ENCODE measurements at places on chromosomes 16 and 17. TPM values are rescaled to one million over a fixed set of nuclear protein-coding genes. Genes with fewer than 3 reads are reported as not detected.

GRCh38 chr16:2009164-2009711, 383 bp downstream of the ZNF598 start:
- no peak for DNase-seq
- H3K27ac ChIP-seq: peak overlapping the region; percentile 77
- no peaks in the 10 kb centered on the region for H3K36me3 ChIP-seq
- H3K4me3 ChIP-seq: peak overlapping the region; percentile 88

- no peak for DNase-seq
- H3K27ac ChIP-seq: no peak overlapping the region
- peaks cover 61% of the 10 kb centered on the region for H3K36me3 ChIP-seq
- H3K4me1 ChIP-seq: peaks cover 4% of the 10 kb centered on the region
- H3K4me3 ChIP-seq: no peak overlapping the region
These were observed 3.3 kb upstream of the KLHL11 start for GRCh38 chr17:41868568-41868967.

GRCh38 chr16:454397-454940, 29.0 kb downstream of the RAB11FIP3 start:
- H3K4me1 ChIP-seq: no peaks in the 10 kb centered on the region
- H3K4me3 ChIP-seq: no peak overlapping the region
- H3K27me3 ChIP-seq: no peaks in the 10 kb centered on the region
- no peak for DNase-seq

- H3K36me3 ChIP-seq: no peaks in the 10 kb centered on the region
- DNase-seq: no peak
- H3K27me3 ChIP-seq: no peaks in the 10 kb centered on the region
- H3K27ac ChIP-seq: no peak overlapping the region
These were observed 93.4 kb upstream of the TMEM132E start for GRCh38 chr17:34485999-34486398.

DNA sequence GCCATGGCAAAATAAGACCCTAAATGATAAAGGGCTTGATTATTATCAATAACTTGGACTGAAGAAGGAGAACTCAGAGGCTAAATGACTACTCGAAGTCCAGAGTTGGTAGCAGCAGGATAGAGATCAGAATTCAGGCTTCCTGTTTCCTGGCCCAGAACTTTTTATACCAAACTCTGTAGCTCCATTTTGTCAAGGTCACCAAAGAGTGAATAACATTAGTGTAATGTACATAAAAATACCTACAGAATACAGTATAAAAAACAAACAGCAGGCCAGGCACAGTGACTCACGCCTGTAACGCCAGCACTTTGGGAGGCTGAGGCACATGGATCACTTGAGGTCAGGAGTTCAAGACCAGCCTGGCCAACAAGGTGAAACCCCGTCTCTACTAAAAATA, 79.0 kb downstream of the ARHGAP17 start:
- H3K4me1 ChIP-seq: no peaks in the 10 kb centered on the region
- DNase-seq: no peak
- H3K27me3 ChIP-seq: no peaks in the 10 kb centered on the region
- no peak overlapping the region for H3K27ac ChIP-seq

DNA sequence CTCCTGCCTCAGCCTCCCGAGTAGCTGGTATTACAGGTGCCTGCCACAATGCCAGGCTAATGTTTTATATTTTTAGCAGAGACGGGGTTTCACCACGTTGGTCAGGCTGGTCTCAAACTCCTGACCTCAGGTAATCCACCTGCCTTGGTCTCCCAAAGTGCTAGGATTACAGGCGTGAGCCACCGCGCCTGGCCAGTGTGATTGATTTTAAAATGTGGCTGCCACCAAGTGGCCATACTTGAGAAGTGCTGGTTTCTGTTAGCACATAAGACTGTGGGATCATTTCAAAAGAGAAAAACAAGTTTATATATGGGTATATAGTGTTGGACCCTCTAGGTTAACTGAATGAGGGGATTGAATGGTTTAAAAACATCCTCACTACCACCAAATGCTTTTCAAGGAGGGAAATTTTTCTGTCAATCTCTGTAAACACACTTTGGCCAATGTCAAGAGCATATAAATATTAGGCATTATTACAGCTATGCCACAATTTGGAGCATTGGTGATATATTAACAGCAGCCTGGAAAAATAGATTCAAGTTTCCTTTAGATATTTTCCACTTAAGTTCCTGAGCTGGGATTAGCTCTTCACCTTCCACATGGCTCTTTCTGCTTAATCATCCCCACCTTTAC, 13.5 kb upstream of the DHRS13 start:
- peaks cover 73% of the 10 kb centered on the region for H3K36me3 ChIP-seq
- DNase-seq: no peak
- H3K4me1 ChIP-seq: no peaks in the 10 kb centered on the region
- H3K27me3 ChIP-seq: no peaks in the 10 kb centered on the region

DNA sequence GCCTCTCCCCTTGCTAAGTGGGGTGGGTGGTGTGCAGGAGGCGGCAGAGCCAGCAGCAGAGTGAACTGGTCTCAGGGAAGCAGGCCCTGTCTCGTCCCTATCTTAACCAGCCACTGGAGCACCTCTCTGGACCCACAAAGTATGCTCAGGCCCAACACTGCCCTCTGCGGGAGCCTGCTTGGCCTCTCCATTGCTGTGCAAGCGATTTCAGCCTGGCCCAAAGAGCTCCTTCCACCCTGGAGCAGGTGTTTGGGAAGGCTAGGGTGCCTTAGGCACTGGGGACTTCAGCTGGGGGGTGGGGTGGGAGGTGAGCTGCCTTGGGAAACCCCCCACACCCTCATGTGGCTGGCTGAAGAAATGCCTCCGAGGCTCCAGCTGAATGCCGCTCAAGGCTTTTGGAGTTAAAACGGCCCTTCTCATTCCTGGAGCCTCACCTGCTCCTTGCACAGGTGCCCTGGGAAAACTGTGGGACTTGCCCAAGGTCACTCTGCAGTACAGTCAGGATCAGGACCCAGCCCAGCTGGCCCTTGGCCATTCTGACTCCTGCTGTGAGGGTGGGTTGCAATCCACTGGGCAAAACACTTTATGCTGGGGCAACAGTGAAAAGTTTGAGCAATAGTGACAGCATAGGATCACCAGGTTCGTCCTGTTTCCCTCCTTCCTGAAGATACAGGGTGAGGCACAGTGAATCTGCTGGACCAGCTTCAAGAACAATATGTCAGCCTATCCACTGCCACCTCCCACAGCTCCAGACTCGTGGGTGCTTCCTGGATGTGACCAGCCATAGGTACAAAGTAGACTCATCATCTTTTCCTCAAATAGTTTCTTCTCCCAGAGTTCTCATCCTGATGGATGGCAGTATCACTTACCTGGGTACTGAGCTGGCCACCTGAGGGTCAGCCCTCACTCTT, 5.9 kb upstream of the UBE2O start:
- peak; percentile 20 for DNase-seq
- H3K27ac ChIP-seq: no peak overlapping the region
- H3K36me3 ChIP-seq: no peaks in the 10 kb centered on the region
- no peaks in the 10 kb centered on the region for H3K4me1 ChIP-seq

- no peak overlapping the region for H3K27ac ChIP-seq
- DNase-seq: no peak
- no peak overlapping the region for H3K4me3 ChIP-seq
- no peaks in the 10 kb centered on the region for H3K36me3 ChIP-seq
- no peaks in the 10 kb centered on the region for H3K4me1 ChIP-seq
- peaks cover 9% of the 10 kb centered on the region for H3K27me3 ChIP-seq
These were observed 16.9 kb upstream of the MAPT start for GRCh38 chr17:45877467-45877866.

The ACSM3 gene
- 7.4 TPM for total RNA-seq

DNA sequence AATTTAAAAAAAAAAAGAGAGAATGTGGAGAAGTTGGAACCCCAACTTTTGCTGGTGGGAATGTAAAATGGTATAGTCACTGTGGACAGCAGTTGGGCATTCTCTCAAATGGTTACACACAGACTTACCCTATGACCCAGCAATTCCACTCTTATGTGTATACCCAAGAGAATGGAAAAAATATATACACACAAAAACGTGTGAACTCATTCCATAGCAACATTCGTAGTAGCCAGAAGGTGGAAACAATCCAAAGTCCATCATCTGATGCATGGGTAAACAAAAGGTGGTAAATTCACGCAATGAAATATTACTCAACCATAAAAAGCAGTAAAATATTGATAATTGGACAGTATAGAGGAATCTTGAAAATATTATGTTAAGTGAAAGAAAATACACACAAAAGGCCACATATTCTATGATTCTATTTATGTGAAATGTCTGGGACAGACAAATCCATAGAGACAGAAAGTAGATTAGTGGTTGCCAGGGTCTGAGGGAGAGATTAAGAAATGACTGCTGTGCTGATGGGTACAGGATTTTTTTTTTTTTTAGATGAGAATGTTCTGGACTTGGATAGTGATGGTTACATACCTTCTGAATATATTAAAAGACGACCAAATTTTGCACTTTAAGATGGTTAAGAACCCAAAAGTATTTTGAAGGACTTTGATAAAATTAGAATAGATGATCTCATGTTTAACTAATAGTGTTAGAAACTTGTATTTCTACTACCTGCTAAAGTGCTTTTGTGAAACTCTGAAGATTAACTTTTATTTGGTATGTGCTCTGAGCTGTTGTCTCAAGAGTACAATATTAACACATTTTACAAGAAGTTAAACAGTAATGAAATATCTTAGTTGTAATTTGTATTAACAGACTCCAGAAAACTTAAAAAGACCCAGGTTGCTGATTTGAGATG, 60.9 kb downstream of the MRTFB start:
- H3K27me3 ChIP-seq: no peaks in the 10 kb centered on the region
- no peaks in the 10 kb centered on the region for H3K4me1 ChIP-seq
- no peaks in the 10 kb centered on the region for H3K36me3 ChIP-seq
- DNase-seq: peak; percentile 23
- no peak overlapping the region for H3K4me3 ChIP-seq

DNA sequence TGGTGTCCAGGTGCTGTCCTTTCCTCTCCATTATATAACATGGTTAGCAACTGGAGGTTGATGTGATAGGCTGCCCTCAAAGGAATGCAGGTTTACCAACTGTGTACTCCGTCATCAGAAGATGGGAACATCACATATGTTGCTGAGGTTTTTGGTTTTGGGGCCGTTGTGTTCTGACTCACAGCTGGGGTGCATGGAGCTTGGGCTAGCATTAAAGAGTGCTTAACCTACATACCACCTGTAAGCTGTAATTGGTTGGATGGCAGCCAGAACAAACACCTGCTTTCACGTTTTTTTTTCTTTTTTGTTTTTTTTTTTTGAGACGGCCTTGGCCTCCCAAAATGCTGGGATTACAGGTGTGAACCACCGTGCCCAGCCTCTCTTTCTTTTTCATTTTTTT, 20.9 kb downstream of the TMEM11 start:
- no peaks in the 10 kb centered on the region for H3K27me3 ChIP-seq
- DNase-seq: no peak

DNA sequence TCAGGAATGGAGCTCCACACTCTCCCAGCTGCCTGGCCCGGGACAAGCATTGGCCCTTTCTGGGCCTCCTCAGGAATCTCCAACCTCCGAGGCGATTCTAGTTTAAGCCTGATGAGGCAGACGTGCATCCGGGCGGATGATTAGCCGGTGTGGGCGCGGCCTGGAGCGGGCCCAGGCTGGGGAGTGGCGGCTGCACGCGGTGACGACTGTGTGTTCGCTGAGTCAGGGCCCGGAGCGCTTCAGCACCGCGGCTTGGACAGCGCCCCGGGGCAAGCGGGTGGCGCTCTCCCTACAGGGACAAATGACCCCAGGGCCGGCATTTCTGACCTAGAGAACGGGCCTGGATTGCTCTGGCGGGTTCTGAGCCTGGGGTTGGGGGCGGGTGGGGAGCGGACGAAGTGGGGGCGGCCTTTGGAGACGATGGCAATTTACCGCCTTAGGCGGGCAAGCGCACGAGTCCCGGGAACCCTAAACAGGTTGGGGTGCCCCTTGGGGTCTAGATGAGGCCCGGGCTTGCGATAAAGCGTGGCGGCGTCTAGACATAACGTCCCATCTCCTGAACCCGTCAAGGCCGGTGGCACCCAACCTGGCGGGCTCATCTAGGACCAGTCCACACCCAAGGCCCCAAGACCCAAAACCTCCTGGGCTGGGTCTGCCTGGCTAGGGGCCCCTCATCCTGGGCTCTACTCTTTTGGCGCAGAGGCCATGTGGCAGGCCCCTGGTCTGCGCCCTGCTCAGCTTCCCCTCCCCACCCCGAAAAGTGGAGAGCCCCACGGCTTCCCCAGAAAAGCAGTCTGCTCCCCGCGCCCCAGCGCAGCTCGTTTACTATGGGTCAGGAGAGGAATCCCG, 22.3 kb upstream of the ZNHIT3 start:
- DNase-seq: peak; percentile 59
- H3K4me1 ChIP-seq: no peaks in the 10 kb centered on the region
- no peak overlapping the region for H3K4me3 ChIP-seq
- no peaks in the 10 kb centered on the region for H3K36me3 ChIP-seq

The LRRC37A gene
- total RNA-seq: 4.2 TPM

DNA sequence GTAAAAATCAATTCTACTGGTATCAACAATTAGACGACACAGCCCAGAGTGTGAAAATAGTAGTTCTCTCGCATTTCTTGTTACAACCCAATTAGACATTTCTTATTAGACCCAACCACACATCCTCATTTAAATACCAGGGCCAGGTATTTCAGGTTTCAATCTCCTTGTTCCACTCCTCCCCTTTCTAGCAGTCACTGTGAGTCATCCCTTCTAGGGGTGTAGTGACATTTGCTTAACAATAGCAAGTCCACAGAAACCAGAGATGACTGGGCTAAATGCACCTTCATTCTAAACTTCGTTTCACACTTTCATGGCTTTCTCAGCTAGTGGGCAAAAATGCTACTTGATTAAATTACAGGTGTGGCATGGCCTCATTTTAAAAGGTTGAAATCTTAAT, 116.9 kb upstream of the CACNG3 start:
- H3K27ac ChIP-seq: no peak overlapping the region
- no peaks in the 10 kb centered on the region for H3K36me3 ChIP-seq
- no peaks in the 10 kb centered on the region for H3K27me3 ChIP-seq
- no peak overlapping the region for H3K4me3 ChIP-seq
- DNase-seq: no peak
- H3K4me1 ChIP-seq: no peaks in the 10 kb centered on the region

DNA sequence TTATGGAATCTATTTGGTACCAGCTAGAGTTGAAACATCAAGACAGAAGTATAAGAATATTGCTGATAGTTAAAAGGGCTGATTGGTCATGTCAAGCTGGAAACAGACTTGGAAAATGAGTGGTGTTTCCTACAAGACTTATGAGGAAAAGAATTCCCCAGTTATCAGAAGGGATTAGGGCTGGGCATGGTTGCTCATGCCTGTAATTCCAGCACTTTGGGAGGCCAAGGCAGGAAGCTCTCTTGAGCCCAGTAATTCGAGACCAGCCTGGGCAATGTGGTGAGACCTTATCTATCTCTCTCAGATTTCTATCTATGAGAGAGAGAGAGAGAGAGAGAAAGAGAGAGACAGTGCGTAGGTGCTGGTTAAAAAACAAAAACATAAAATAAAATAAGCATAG, 139.5 kb upstream of the PMFBP1 start:
- peak; percentile 57 for DNase-seq
- H3K4me3 ChIP-seq: no peak overlapping the region
- no peaks in the 10 kb centered on the region for H3K4me1 ChIP-seq
- H3K27me3 ChIP-seq: no peaks in the 10 kb centered on the region
- H3K36me3 ChIP-seq: no peaks in the 10 kb centered on the region

The KRTAP4-3 gene
- total RNA-seq: not detected

GRCh38 chr16:22291860-22292318, 5.3 kb upstream of the POLR3E start:
- no peak for DNase-seq
- H3K4me3 ChIP-seq: no peak overlapping the region
- H3K27me3 ChIP-seq: no peaks in the 10 kb centered on the region
- peaks cover 3% of the 10 kb centered on the region for H3K36me3 ChIP-seq
- no peaks in the 10 kb centered on the region for H3K4me1 ChIP-seq
- H3K27ac ChIP-seq: no peak overlapping the region
